ENCODE measurements at places on chromosomes 7 and 10.

- DNase-seq = no peak
Observed at GRCh38 chr10:3357737-3358136, 185.2 kb upstream of the PITRM1 start.

DNA sequence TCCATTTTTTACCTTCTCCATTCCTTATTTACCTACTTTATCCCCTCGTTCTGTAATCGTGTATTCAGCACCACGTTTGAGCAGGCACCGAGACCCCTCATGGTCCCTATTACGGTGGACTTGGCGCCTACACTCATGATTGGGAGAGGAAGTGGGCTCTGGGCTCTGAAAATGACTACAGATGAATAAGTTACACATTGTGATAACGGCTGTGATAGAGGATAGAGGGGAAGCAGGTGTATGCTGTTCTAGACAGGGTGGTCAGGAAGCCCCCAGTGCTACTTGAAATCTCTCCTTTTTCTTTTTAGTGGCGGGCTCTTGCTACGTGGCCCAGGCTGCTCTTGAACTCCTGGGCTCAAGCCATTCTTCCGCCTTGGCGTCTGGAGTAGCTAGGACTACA, 59.8 kb downstream of the CAMK1D start:
- no peak for DNase-seq

GRCh38 chr10:60182691-60183090, 207.0 kb downstream of the ANK3 start:
- no peak for DNase-seq

GRCh38 chr7:15131661-15132060, 229.1 kb upstream of the DGKB start:
- no peak for DNase-seq

- DNase-seq = peak; percentile 13
Observed at GRCh38 chr7:86914551-86914950, 144.9 kb downstream of the ELAPOR2 start.

- peak; percentile 73 for DNase-seq
Observed at GRCh38 chr10:60224066-60224705, 165.5 kb downstream of the ANK3 start.

DNA sequence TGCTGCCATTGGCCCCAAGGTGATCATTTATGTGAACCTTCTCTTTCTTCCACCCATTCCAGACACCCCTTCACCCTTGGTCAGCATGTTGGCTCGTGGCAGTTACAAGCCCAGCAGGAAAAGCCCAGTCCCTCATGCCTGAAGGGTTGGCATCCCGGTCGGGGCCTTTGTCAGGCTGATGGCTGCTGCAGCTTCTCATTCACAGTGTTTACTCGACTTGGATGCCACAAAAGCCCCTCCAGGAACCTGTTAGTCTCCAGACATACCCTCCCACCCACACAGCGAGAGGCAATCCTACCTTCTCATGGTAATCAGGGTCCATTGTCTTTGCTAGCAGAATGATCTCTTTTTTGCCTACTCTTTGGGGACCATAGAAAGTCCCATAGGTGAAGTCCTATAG, 200.8 kb upstream of the PFKP start:
- DNase-seq = no peak
